Umbilical cord (tissue), 2 donors: ENCODE measurements at places on chromosomes 16 and 17. TPM values are rescaled to one million over a fixed set of nuclear protein-coding genes. Genes with fewer than 3 reads are reported as not detected.

DNA sequence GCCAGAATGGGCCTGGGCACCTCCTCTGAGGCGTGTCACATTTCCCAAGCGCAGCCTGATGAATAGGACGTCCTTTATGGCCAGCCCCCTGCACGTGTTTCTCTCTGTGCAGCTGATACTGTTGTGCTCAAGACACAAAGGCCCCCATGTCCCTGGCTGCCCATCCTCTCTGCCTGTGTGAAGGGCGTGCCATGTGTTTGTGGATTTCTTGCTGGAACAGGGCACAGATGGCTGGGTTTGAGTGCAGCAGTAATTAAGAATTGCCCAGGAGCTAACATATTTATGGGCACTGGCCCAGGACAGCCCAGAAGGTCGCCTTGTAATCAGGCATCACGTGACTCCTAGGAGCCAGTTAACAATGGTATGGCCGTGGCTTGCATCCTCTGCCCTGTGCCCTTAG lies 181.1 kb downstream of the CCDC182 start:
- DNase-seq, result no peak

- DNase-seq, result no peak
Observed at GRCh38 chr16:9002042-9002441, 38.3 kb upstream of the USP7 start.

CES2 gene
- 53.7 TPM for total RNA-seq

WNK4 gene
- not detected for total RNA-seq

GFOD2 gene
- total RNA-seq, result 14.0 TPM

ASPA gene
- 6.3 TPM for total RNA-seq

NUPR1 gene
- total RNA-seq, result 8.7 TPM

KCTD2 gene
- 21.2 TPM for total RNA-seq

GRCh38 chr17:17714261-17714866 lies 33.1 kb downstream of the RAI1 start:
- DNase-seq, result no peak

CFAP97D1 gene
- total RNA-seq, result 1.4 TPM

DNA sequence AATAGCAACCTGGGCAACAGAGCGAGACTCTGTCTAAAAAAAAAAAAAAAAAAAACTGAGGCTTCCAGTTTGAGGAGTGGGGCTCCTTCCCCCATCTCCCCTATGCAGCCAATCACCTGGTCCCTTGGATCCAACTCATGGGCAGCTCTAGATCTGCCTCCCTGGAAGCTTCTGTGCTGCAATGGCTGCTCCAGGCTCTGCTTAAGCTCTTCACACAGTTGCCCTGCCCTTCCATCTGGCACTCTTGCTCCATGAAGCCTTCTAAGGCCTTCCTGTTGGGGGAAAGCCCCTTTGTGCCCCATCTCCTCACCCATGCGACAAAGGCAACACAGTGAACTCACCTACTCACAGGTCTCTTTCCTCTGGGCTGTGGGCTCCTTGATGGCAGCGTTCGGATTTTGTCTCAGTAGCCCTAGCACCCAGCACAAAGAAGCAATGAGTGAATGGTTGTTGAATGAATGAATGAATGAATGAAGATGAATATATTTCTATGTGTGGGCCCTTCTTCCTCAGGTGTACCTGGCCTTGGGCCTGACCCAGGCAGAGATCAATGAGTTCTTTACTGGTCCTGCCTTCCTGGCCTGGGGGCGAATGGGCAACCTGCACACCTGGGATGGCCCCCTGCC lies 1.9 kb downstream of the NAGLU start:
- DNase-seq, result no peak

DNA sequence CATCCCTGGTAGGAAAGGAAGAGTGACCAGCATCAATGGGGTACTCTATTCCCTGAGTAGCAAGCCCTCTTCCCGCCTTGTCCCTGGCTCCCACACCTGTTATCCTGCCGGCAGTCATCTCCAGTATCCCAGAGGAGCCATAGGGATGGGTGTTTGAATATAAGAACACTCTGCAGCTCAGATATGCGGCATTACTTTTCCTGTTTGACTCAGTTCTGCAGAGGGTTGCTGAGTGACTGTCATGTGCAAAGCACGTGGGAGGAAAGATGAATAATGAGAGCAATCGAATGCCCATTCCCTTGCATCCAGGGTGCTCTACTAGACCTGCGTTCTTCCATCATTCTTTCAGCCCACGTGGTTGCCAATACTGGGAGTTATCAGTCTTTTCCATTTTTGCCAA lies 115.1 kb downstream of the PRKCB start:
- no peak for DNase-seq

ABR gene
- total RNA-seq, result 47.2 TPM

- no peak for DNase-seq
Observed at GRCh38 chr17:353838-354234, 1.2 kb upstream of the RPH3AL start.

- DNase-seq, result no peak
Observed at GRCh38 chr17:31580316-31580705, 188.8 kb downstream of the RAB11FIP4 start.
